ENCODE measurements at places on chromosomes 6 and 20.

- peak; percentile 14 for DNase-seq
Measured at GRCh38 chr6:159762681-159763293, 942 bp downstream of the ACAT2 start.

- no peak for DNase-seq
Measured at GRCh38 chr6:109824105-109824504, 133.0 kb downstream of the FIG4 start.

DNA sequence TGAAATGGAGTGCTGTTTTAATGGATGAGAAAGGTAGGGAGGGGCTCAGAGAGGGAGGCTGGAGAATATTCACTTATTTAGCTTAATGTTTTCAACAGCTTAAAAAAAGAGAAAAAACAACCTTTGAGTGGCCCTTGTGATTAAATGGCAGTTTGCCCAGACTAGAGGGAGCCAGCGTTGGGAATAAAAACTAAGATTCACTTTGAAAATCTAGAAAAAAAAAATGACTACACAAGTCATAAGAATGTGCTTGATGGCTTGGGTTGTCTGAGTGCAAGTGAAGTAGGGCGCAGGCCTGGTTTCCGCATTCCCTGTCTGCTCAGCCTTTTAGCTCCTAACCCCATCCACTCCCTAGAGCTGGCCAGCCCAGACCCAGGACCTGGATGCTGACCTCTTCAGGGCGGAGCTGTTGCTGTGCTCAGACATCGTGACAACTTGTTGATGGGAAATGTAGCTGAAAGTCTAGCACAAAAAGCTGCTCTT lies 28.9 kb downstream of the UTRN start:
- no peak for DNase-seq

DNA sequence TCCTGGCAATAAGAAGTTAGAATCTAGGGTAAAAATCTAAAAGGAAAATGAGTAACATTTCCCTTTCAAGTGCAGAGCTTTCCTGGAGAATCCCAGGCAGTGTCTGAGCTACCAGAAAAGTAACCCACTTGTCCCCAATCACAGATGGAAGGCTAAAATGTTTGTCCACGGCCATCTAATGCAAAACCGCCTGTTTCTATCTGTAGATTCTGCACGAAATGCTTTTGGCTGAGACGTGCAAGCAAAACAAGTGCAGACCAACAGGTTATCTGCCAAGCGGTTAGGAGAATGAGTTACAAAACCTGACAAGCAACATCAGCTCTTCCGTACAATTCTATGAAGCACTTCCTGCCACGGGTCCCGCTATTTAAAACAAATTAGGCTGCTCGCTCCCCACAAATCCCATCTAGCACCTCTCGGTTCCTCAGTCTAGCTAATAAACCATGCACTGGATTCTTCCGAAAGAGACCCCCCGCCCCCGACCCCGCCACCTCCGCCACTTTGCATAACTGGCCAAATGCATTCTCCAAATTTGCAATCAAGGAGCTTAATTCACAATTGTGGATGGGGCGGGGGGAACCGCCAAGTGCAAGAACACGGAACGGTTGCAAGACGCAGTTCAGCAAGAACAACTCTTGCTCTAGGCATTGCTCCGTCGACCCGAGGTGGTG lies 1.4 kb downstream of the ELOVL5 start:
- DNase-seq = no peak

- no peak for DNase-seq
Measured at GRCh38 chr6:151493161-151493803, 535 bp upstream of the CCDC170 start.

- no peak for DNase-seq
Measured at GRCh38 chr6:89475101-89475500, 42.1 kb downstream of the ANKRD6 start.

DNA sequence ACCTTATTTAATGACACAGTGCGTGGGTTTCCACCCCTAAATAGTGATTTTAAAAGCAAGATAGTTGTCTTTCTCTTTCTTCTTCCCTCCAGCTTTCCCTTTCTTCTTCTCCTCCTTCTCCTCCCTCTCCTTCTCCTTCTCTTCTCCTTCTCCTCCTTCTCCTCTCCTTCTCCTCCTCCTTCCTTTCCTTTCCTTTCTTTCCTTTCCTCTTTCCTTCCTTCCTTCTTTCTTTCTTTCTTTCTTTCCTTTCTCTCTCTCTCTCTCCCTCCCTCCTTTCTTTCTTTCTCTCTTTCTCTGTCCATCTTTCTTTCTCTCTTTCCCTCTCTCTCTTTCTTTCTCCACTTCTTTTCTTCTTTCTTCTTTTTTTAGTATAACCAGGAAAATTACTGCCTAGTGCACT lies 670.6 kb downstream of the GRIK2 start:
- no peak for DNase-seq

GRCh38 chr20:61964675-61965605 lies 100.7 kb downstream of the TAF4 start:
- no peak for DNase-seq

DNA sequence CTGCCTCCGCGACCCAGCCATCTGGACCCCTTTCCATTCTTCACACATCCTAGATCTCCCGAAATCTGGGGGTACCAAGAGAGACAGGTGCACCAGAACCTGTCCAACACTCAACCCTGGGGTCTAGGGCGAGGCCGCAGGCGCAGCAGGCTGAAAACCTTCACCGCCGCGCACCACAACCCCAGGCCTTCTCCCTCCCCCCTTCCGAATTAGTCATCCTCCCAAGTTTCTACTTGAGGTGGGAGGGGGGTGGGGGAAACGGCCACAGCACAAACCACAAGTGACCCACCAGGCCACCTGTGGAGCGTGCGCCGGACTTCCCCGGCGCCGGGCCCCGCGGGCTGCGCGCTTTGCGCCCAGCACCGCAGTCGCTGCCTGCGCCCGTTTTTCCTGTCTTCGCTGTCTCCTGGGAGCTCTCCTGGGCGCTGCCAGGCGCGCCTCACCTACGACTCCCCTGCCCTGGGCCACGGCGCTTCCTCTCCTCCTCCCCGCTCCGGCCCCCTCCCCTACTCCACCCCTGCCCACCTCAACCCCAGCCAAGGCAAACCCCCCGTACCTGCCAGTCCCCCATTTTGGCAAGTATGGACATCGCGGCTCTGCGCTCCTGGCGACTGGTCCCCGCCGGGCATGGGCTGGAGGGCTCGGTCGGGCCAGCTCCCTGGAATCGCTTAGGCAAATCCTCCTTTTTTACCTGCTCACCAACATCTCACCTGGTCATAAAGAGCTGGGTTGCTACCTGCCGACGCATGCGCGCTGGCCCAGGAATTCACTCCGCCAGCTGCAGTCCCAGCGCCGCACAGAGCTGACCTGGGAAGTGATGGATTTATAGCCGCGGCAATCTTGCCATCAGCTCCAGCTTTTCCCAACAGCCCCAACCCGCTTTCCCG lies 4.2 kb upstream of the TFAP2A start:
- DNase-seq = no peak

DNA sequence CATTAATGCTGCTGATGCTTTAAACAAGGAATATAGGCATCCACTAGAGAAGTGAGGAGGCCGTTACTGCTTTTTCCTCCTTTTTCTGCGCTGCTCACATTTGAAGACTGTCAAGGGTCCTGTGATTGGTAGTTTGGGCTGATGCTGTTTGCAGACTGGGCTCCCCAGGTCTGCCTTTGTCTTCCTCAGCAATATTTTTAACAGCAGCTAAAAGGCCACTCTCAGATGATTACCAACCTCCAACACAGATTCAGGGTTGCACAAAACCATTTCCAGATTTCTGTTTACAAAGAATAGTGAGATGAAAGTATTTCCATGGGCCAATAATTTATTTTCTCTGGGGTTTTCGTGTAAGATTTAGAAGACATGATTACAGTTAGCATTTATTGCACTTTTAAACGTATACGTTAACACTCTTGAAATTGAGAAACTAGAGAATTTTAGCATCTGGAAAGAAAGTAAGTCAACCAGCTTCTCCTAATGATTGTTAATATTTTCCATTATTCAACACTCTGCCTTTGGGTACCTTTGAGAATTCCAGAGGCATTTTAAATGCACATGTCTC lies 475.3 kb upstream of the SOX4 start:
- DNase-seq = no peak
